AG09319 (cell line): ENCODE measurements at places on chromosomes 6 and 20.
A peak's percentile ranks its signal among the peaks of the same experiment; 100 is the strongest.

- no peak for DNase-seq
These were observed 45.9 kb upstream of the PXDC1 start for GRCh38 chr6:3797231-3798054.

- no peak for DNase-seq
These were observed 42.9 kb downstream of the GRM1 start for GRCh38 chr6:146071781-146072180.

DNA sequence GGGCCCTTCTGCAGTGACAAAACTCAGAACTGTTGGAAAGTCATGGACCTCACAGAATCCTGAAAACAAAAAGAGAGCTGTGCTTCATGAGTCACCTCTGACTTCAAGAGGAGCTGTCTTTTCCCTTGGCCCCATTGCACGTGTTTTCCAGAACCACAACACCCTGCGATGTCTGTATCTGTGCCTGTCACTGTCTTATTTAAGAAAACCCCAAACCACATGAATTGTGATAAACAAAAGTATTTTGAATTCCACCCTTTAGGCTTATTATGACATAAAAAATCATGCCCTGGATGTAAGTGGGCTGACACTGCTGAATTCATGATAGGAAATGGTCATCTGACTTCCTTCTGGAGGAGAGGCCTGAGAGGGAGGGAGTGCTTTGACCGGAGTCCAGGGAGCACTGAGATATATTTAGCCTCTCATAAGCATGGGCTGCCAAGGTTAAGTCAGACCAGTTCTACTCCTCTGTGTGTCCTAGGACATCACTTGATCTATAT, 96.4 kb upstream of the DUSP22 start:
- no peak for DNase-seq

DNA sequence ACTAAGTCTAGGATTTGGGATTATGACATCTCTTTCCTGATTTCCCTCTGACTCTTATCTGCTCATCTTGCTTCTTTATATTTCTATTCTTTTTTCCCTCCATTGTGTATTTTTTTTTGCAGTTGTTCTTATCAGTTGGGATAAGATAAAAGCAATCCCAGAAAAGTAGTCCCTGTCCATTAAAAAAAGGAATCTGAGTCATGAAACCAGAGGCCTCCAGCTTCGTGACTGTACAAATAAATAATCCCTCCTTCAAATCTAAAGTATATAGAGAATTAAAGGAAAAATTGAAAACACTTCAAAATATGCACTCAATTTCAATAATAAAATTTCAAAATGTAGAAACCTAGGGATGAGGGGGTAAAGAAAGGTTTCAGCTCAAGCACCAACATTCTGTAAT, 317.8 kb upstream of the NT5E start:
- DNase-seq: no peak

GRCh38 chr6:11066505-11067347, 22.6 kb upstream of the ELOVL2 start:
- DNase-seq: no peak

GRCh38 chr6:126376682-126377081, 36.8 kb downstream of the CENPW start:
- DNase-seq: no peak

- DNase-seq: peak; percentile 96
These were observed 182.5 kb downstream of the MAFB start for GRCh38 chr20:40506537-40506939.
